ENCODE measurements at places on chromosomes 16 and 17.

GRCh38 chr16:49788572-49788971 lies 67.3 kb downstream of the ZNF423 start:
- no peak for DNase-seq

GRCh38 chr17:55742272-55743102 lies 8.4 kb upstream of the PCTP start:
- no peak for DNase-seq

DNA sequence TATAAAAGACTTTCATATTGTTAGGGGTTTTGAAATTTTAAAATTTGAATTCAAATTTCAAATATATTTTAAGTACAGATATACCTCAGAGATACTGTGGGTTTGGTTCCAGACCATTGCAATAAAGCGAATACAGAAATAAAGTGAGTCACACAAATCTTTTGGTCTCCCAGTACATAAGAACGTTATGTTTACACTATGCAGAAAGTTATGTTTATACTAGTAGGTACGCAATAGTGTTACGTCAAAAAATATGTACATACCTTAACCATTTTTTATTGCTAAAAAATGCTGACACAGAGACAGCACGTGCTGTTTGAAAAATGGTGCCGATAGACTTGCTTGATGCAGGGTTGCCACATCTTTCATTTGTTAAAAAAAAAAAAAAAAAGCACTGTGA lies 19.7 kb downstream of the NUP88 start:
- DNase-seq, result no peak

DNA sequence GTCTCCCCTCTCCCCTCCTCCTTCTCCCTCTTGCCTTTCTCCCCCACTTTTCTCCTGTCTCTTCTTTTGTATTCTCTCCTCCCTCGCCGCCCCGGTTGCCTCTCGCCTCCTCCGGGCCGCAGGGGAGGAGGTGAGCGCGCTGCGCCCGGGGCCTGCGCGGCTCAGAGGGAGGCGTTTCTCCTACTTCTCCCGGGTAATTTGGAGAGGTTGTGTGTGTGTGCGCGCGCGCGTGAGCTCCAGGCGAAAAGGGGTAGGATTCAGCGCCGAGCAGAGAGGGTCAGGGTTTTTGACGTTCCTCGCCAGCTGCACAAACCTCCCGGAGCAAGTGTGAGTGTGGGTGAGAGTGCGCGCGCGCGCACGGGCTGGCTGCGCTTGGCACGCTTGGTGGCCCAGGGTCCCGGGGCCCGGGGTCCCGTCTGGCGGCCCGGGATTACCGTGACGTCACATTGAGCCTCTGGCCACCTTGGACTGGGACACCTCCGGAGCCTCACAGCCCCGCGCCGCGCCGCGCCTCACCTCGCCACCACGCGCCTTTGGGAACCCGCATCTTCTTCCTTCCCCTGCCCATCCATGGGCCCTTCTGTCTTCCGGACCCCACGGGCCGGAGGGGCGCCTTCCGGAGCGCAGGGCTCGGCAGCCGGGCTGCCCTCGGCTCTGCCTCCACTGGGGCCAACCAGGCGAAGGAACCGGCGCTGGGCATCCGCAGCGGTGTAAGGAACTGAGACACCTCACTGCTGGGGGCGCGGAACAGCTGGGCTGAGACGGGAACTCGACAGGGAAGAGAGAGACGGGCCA lies 479 bp downstream of the IRX6 start:
- DNase-seq, result no peak
